Brain microvascular endothelial cell (primary cell): ENCODE measurements at places on chromosomes 3 and 15.

DNA sequence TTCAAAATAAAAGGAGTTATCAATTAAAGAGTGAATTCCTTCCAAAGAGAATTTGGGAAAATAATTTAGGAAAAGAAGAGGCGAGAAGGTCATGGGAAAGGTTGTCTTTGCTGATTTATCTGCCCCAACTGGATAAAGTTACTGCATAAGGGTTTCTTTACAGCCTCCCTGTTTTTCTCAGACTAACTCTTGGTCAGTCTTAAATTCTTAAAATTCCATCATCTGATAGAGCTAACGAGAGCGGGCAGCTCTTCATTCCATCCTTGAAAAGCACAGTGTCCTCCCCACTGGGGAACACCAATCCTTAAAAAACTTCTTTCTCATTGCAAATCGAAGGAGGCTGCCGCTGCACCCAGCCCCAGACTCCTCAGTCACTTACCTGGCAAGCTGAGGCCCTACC lies 107.2 kb downstream of the PGPEP1L start:
- peak; percentile 73 for DNase-seq

GRCh38 chr3:59069838-59070237 lies 20.0 kb upstream of the CFAP20DC start:
- DNase-seq, result no peak

DNA sequence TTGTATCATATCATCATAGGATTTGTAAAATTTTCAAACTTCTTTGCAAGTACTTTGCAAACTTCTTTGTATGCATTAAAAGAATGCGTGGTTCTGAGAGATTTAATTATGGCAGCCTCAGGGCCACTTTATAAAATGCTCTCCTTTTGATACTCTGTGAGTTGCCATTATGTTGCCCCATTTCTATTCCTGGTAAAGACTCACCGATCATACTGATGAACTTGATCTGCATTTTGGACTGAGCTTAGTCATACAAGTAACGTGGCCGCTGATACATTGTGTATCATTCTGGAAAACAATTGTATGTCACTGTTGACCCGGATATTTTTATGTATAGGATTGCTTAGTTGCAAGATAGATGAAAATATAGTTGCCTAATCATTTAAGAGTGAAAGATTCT lies 38.8 kb downstream of the AKAP13 start:
- DNase-seq, result peak; percentile 48

DNA sequence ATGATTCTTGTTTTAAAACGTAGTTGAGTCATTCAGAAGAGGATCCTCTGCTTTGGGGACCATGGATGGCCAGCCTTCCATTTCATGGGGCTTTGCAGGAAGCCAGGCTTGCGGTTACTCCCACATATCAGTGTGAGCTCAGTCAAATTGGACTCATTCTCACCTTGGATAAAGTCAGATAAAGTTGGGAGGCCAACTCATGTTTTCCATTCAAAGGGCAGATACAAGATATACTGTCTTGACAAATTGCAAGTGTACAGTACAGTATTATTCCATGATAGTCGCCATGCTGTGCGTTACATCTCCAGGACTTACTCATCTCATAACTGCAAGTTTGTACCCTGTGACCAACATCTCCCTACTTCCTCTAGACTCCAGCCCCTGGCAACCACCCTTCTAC lies 25.5 kb upstream of the B3GNT5 start:
- DNase-seq, result no peak

DNA sequence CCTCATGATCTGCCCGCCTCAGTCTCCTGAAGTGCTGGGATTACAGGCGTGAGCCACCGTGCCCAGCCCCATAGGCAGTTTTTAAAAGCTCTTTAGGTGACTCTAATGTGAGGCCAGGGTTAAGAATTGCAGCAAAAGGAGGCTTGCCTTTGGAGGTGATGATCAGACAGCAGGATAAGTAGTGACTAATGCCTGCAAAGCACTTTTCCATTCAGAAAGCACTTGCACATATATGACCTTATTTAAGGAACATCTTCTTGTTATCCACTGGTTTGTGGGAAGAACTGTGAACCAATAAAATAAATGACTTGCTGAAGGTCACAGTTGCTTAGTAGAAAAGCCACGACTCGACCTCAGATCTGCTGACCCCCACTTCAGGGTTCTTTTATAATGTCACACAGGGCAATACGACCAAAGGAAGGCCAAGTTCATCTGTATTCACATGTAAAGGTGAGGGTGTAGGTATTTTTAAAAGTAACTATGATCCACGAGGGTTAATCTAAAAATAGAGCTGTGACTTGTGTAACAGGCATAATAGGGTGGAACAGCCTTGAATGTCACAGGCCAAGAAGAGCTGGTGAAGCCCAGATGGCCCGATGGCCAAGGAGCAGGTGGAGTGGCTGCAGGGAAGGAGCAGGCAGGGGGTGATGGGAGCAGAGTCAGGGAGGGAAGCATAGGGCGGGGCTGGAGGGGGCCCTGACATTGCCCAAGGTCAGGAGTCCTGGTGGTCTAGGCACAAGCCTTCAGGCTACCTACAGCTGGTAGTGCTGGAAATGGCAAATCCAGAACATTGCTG lies 24.4 kb downstream of the LARP6 start:
- DNase-seq, result no peak

DNA sequence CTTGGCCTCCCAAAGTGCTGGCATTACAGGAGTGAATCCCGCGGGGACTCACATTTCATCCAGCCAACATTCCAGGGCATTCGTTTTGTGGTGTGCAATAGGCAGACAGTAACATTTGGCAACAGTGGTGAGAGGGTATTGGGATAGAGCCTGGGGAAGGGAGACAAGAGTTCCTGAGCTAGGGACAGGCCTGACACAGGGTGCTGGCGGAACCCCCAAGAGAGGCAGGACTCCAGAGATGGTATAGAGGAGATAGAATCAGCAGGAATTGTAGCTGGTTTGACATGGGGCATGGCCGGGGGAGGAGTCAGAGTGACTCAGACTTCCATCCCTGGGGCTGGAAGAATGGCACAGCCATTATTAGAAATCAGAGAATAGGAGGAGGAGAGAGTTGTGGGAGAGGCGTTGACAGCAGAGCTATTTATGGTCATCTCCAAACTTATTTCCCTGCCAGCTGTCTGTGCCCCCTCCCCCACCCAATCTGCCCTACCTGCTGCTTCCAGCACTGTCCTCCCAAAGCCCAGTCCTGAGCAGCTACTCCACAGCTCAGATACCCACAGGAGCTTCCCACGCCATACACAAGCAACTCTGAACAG lies 4.4 kb upstream of the IDH2 start:
- peak; percentile 56 for DNase-seq

DNA sequence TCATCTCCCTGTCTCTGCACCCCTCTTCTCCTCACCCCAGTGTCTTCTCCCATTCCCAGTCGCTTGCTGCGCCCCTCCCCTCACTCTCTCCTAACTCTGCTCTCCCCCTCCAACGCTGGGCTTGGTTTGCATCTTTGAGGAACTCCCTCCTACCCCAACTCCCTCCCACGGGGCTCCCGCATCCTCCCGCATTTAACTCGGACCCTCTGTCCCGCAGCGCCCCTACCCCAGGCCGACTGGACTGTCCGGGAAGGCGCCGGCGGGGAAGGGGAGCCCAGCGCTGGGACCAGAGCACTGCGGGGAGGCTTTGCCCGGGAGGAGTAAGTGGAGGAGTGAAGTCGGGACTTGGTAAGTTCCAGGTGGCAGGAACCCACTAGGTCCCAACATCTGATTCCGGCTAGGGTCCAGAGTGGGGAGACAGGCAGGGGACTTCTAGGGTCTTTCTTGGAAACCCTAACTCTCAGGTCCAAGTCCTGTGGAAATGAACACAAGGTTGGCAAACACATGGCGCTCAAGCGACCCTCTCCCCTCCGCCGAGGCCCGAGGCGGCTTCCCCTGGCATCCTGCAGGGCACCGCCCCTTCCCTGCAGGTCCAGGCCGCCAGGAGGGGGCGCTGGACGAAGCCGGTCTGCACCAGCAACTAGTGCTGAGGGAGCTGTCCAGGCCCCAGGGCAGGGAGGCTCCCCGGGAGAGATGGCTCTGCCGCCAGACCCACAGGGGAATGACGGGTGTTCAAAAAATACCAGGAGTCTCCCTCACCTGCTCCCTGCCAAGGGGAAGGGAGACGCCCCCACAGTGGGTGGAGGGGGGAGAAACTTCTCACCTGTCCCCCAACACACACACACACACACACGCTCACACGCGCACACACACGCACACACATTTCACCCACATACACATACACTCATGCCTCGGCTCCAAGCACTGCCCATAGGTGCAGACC lies 53.2 kb downstream of the LHFPL4 start:
- DNase-seq, result peak; percentile 61

- peak; percentile 33 for DNase-seq
These were observed 69.6 kb downstream of the ASB7 start for GRCh38 chr15:100671858-100672543.

- DNase-seq, result no peak
These were observed 461.8 kb downstream of the RAP2B start for GRCh38 chr3:153623834-153624233.

GRCh38 chr3:73581134-73581846 lies 43.5 kb downstream of the PDZRN3 start:
- no peak for DNase-seq

DNA sequence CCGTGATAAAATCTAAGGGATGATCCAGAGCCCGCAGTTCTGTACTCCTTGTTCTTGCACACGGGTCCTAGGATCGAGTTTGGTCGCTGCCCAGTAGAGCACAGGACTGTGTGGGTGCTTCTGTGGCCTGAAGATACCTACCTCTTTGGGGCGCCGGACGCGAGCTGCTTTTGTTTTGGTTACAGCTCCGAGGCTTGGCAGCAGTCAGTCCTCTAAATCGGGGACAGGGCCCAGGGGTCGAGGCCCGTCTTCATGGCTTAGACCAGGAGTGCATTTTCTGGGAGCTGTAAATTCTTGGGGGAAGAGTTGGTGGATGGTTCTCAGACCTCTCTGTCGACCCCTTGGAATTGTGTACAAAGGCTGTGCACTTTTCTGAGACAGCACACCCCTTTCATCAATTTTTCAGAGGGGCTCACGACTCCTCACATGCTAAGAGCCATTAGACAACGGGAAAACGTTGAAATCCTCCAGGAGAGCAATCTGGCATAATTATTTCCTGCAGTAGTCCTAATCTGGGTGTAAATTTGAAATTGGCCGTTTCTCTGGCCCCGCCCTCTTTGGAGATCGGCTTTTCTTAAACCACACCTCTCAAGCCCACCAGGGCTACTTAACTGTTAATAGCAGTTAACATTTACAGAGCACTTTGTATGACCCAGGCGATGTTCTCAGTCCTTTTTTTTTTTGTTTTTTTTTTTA lies 928 bp downstream of the CEP97 start:
- no peak for DNase-seq

DNA sequence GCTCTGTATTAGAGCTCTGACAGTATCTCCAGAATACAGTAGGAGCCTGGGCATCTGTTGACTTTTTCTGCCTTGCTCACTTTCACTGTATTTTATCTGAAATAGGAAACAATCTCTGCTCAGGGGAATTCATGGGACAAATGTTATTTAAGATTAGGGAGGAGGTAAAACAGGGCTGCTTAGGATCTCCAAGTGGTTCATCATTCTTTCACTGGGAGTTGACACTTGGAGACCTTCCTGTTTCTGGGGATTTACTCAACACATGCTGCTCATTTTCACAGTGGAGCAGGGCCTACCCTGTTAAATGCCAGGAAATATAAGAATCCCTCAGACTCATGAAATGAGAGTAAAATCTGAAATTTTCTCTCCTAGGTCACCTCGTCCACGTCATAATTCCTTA lies 185.5 kb downstream of the GAP43 start:
- DNase-seq, result no peak

GRCh38 chr3:141452045-141452444 lies 34.8 kb upstream of the RASA2 start:
- peak; percentile 65 for DNase-seq

DNA sequence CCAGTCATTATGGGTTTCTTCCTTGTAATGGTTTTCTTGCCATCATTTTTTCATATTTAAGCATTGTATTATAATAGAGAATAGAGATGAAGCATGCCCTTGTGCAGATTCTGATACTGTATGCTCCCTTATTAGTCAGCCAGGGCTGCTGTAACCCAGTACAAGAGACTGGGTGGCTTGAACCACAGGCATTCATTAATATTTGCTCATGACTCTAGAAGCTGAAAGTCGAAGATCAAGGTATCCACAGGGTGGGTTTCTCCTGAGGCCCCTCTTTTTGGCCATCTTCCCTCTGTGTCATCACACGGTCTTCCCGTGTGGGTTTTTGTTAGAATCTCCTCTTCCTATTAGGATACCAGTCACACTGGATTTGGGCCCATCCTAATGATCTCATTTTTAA lies 74.5 kb downstream of the FOXP1 start:
- peak; percentile 63 for DNase-seq

GRCh38 chr3:53731934-53732624 lies 114.1 kb downstream of the CHDH start:
- no peak for DNase-seq
